ENCODE measurements at places on chromosomes 7 and 10.

GRCh38 chr7:155444746-155445145 lies 13.2 kb upstream of the EN2 start:
- DNase-seq: no peak

GRCh38 chr10:43202224-43202656 lies 64.0 kb downstream of the CSGALNACT2 start:
- DNase-seq: peak; percentile 44

- DNase-seq: no peak
Measured at GRCh38 chr7:38962028-38962427, 15.7 kb upstream of the POU6F2 start.

GRCh38 chr10:125068406-125068805 lies 92.0 kb downstream of the CTBP2 start:
- no peak for DNase-seq

DNA sequence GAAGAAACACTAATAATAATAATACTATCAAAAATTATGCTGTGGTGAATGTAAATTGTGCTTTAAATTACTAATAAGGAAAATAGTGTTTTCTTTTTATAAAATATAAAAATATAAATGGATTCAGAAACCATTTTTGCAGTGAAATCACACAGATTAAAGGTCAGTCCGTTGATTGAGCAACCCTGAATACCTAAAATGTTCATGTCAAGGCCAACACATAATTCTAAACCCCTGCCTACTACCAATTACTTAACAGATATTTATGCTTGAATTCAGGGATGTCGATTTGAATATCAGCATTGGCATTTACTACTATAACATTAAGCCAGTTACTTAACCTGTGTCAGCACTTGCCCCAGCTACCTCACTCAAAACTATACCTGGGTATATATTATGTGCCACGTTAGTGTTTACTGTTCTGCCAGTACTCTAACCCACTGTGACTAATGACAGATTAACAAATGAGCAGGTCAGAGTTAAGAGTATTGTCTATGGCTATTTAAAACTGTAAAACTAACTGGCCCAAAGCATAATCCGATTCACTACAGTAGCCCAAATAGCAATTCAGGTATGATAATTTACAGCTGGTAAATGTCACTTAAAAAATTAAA lies 165.0 kb downstream of the KMT2E start:
- no peak for DNase-seq

GRCh38 chr10:29099001-29099400 lies 189.9 kb upstream of the LYZL1 start:
- DNase-seq: no peak

DNA sequence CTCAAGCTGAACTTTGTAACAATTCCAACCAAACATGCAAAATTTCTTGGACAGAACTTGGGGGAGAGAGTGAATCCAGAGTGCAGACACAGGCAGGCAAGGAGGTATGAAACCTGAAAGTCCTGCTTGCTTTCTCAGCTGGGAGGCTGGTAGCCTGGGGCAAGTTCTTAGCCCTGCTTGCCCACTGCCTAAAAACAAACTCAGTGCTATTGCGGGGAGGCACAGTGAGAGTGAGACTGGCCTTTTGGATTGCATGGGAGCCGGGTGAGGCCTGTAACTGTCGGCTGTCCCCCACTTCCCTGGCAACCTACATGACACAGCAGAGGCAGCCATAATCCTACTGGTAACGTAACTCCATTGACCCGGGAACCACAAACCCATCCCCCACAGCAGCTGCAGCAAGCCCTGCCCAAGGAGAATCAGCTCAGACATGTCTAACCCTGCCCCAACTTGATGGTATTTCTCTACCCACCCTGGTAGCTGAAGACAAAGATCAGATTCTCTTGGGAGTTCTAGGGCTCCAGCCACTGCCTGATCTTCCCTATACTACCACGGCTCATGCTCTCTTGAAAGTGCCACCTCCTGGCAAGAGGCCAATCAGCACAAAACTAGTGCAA lies 663.6 kb downstream of the GRM8 start:
- DNase-seq: no peak

DNA sequence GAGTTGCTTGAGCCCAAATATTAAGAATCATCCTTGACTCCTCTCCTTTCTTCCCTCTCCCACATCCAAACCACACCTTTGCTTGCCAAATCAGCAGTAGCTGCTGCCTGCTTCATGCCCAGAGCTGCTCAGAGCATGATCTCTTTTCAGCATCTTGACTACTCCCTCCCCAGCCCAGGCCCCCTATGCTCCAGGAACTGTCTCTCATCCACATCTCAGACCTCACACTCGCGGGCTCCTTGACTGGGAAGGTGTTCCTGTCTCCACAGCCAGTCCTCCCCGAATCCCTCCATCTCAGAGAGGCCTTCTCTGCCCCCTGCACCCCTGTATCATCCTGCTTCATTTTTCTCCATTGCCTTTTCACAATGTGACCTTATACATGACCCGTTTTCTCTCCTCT lies 157.0 kb downstream of the DNAJB6 start:
- no peak for DNase-seq

DNA sequence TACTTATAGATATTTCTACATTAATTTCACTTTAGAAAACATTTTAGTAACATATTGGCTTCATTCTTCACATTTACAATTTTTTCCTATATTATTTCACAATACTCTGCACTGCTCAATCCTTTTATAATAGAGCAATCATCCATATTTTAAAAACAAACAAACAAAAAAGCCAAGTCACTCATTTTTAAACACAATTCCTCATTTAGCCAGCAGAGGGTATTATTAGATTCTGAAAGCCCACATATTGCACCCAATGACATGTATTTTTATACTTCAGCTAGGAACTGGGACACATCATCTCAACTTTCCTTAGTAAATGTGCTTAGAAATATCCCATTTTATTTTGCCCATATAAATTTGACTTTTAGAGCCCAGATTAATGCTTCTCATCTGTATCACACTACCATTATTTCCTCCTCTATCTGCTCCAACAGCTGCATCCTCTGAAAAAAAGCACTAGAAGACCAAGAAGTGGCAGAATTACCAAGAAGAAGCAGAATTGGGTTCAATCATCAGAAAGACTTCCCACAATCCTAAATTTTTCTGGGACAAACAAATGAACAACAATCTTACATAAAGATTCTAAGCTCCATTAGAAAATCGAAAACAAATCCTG lies 29.5 kb downstream of the CTNNA3 start:
- DNase-seq: no peak

GRCh38 chr10:7886056-7886455 lies 67.8 kb downstream of the TAF3 start:
- DNase-seq: no peak

GRCh38 chr10:24463611-24464426 lies 254.9 kb downstream of the KIAA1217 start:
- no peak for DNase-seq

DNA sequence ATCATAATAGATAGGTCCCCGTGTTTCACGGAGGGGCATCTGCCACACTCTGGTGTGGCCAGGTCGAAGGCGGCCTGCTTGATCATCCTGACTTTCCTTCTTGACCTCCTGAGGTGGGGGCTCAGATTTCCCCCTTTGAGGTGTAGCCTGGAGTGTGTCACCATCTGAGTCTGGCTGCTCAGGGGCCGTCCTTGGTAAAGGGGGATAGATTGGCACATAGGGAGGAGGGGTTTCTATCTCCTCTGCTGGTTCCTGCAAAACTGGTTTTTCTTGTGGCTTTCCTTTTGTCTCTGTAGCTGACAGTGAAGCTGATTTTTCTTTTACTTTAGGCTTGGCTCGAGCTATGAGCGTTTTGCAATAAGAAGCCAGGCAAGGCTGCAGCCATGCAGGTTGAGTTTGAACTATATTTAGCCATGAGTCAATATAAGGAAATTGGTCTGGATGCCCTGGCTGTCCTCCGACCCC lies 7.1 kb upstream of the ZNF117 start:
- no peak for DNase-seq

Measured in stimulated activated CD4-positive, alpha-beta T cell treated with anti-CD3 and anti-CD28 coated beads, Interleukin-15, amount 100 ng/mL, for 48 hours (primary cell).